Tibial nerve (tissue), 4 donors: ENCODE measurements at places on chromosomes 6 and 20.

- DNase-seq = no peak
Observed at GRCh38 chr6:163281634-163282033, 132.9 kb upstream of the QKI start.

- DNase-seq = no peak
Observed at GRCh38 chr6:24052590-24052961, 73.4 kb upstream of the NRSN1 start.

GRCh38 chr6:128601060-128601459 lies 80.7 kb upstream of the PTPRK start:
- DNase-seq = no peak

DNA sequence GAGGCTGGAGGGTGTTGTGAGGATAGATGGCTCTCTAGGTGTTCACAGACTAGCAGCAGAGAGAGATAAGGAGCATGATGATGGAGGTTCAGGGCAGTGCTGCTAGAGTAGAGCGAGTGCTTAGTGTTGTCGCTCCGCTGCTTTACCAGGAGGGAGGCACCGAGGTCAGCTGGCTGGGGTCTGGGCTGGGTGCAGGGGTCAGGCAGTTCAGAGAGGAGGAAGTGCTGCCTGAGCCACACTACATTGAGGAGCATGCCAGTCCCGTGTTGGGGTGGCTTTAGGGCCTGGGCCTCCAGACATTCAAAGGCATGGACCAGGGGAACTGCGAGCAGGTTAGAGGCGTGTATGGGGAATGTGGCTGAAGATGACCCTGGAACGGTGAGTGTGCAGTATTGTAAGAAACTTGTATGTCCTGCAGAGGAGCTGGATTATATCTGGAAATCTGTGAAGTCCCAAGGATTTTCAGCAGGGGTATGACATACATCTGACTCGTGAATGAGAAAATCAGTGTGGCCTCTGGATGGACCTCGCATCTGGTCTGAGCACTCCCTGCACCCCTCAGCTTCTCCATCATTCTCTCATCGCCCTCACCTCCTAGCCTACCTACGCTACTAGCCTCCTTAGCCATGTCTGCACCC lies 66.9 kb downstream of the IGF2R start:
- no peak for DNase-seq

GRCh38 chr6:166716910-166717617 lies 90.0 kb upstream of the RPS6KA2 start:
- DNase-seq = no peak

DNA sequence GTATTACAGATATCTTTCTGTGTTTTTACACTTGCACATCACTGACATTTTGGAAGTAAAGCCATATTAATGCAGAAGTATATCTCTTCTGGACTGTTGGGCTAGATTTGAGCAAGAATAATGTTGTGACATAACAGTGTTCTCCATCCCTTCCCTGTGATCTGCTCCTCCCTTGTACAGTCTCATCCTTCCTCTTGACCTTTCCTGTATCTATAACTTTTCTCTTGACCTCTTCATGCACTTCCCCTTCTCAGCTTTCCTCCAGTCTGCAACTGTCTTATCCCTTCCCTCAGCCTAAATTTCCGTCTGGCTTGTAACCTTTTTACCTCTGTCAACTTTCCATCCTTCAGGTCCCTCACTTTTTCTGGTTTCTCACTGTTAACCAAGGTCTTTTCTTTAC lies 29.8 kb downstream of the NCOA3 start:
- DNase-seq = no peak
